Mucosa of descending colon (tissue), 3 donors: ENCODE measurements at places on chromosomes 5 and 9. TPM values are rescaled to one million over a fixed set of nuclear protein-coding genes. Genes with fewer than 3 reads are reported as not detected.
A peak's percentile ranks its signal among the peaks of the same experiment; 100 is the strongest.

GRCh38 chr9:136804509-136805206 lies 3.1 kb upstream of the RABL6 start:
- DNase-seq, result peak; percentile 41

NXNL2 gene
- not detected for total RNA-seq

CAPSL gene
- total RNA-seq, result not detected

- no peak for DNase-seq
These were observed 11.4 kb downstream of the MYORG start for GRCh38 chr9:34365282-34365681.

DNA sequence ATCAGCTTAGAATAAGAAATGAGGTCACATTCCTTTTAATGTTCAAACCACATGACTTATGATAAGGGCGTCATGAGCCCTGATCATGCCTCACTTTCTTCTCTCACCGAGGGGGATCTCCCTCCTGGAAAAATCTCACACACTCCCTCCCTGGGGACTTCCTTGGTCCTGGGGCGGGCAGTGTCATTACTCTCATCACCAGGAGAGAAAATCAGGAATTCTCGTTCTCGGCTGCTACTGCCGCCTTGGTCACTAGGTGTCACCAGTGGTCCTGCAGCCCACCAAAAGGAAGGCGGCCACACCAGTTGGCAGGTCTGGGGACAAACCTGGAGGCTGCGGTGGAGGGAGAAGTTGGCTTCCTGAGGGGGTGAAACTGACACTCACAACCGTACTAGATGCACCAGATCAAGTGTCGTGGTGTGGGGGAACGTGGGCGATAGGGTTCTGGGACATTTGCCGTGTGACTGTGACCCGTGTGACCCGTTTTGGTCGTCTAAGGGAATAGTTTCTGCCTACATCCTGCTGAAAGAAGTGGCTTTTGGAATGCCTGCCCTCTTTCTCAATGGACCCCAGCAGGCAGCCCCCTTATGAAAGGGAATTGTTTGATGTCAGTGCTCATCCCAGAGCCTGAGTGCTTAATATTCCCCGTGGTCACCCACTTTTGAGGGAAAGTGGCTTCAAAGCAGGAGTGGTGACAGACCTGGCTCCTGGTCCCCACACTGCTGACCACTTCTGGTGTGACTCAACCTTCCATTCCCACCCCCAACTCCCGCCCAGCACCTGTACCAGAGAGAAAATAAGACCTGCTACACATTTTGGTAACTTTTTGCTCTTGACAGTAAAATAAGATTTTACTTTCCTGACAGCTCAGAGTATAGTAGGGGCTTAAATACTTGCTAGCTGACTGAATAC lies 63.2 kb downstream of the ACER2 start:
- no peak for DNase-seq

MAST4 gene
- total RNA-seq, result 22.5 TPM
